ENCODE measurements at places on chromosomes 5 and 9.
A peak's percentile ranks its signal among the peaks of the same experiment; 100 is the strongest.

DNA sequence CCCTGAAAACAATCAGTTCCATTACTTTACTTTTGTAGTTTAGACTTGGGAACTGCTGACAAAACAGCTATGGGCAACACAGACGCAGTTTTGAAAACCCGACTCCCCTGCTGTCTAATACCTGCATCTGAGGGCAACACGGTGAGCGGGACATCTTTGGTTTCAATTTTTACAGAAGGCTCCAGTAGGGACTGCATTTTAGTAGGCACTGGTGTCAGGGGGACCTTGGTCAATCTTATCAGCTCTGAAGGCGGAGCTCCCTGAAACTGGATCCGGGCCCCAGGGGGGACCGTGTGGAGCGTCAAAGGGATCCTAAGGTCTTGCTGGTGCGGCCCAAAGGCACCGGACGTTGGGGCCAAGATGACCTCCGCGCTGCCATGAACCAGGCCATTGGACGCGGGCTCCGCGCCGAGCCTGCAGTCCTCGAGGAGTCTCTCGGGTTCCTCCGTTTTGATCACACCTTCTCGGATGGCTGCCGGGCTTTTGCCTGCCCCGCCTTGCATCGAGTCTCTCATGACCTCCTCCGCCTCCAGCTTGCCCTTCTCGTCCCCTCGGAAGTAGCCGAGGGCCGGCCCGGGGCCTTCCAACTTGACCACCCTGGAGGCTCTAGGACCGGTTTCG is 1.1 kb downstream of the SOX30 start:
- DNase-seq: no peak

- no peak for DNase-seq
Measured at GRCh38 chr5:149213264-149213880, 58.3 kb upstream of the AFAP1L1 start.

- no peak for DNase-seq
Measured at GRCh38 chr5:91028499-91028956, 354.6 kb downstream of the ARRDC3 start.

- DNase-seq: no peak
Measured at GRCh38 chr5:83353231-83353630, 118.3 kb upstream of the VCAN start.

DNA sequence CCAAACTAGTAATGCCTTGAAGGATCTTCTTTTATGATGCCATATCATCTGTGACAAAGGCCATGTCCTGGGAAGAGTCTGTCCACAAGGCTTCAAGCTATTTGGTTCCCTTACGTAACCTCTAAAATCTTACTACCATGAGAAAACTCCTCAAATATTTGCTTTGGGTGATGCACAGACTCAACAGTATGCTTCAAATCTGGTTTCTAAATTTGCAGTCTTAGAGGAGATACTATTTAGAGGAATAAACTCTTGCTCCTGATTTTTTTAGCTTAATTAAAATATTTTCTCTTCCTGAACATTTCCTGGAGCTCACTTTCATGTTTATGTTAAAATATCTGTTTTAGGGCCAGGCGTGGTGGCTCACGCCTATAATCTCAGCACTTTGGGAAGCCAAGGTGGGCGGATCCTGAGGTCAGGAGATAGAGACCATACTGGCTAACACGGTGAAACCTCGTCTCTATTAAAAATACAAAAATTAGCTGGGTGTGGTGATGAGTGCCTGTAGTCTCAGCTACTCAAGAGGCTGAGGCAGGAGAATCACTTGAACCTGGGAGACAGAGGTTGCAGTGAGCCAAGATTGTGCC is 28.2 kb downstream of the TRPC7 start:
- no peak for DNase-seq

DNA sequence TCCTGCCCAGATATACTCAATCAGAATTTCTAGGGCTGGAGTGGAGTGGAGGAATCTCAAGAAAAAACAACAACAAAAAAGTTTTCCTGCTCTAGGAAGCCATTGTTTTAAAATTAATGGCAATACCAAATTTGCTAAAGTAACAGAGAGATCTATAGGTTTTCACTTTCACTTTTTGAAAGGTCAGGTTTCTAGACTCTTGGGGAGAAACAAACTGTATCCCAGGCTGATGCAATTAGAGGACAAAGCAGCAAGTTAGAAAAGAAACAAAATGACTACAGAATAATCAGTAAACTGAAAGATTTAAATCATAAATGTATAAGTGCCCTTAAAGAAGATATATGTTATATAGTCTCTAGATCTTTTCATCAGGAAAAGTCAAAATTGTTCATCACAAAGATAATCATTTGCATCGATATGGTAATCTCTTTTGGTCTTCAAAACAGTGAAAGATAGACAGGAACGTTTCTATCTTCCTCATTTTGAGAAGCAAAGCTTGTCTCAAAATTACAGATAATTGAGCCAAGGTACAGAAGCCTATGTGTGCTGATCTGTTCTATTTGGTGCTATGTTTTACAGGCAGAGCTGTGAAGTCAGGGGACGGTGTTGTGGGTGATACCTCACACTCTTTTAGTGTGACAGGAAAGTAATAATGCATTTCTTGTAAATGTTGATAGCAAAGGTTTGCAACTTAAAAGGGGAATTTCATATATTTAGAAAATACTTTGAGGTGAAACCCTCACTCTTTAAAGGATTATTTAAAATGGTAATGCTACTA is 1746.6 kb upstream of the C9orf72 start:
- DNase-seq: no peak

DNA sequence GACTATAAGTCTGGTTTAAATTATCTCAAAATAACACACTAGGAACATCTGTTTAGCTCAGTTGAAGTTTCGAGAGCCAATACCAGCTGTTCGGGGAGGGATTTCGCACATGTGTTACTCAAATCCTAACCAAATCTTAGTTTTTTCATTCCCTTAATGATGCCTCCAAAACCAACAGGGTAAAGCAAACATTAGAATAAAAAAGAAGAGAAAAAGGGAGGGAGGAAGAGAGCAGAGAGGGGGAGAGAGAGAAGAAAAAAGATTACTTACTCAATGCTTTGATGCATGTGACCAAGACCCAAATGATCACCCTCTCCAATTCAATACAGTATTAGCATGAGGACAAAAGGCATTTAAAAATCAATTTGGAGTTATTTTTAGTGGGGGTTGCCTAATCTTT is 86.0 kb upstream of the NR5A1 start:
- DNase-seq: no peak

- no peak for DNase-seq
Measured at GRCh38 chr9:90815944-90816357, 14.3 kb downstream of the SYK start.

DNA sequence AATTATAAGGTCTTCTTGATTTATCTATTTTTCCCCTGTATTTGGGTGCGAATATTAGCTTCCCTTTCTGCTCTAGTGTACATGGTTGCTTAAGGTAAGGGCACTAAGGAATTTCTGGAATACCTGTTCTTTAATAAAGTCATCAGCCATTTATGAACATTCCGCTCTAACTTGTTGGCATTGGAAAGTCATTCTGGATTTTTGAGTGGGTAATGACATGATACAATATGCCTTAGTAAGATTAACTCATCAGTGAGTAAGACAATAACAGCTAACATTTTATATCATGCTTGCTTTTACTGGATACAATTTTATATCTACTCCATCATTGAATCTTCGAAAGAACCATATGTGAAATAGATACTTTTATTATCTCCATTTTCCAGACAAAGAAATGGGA is 196.1 kb downstream of the ARRDC3 start:
- DNase-seq: no peak

DNA sequence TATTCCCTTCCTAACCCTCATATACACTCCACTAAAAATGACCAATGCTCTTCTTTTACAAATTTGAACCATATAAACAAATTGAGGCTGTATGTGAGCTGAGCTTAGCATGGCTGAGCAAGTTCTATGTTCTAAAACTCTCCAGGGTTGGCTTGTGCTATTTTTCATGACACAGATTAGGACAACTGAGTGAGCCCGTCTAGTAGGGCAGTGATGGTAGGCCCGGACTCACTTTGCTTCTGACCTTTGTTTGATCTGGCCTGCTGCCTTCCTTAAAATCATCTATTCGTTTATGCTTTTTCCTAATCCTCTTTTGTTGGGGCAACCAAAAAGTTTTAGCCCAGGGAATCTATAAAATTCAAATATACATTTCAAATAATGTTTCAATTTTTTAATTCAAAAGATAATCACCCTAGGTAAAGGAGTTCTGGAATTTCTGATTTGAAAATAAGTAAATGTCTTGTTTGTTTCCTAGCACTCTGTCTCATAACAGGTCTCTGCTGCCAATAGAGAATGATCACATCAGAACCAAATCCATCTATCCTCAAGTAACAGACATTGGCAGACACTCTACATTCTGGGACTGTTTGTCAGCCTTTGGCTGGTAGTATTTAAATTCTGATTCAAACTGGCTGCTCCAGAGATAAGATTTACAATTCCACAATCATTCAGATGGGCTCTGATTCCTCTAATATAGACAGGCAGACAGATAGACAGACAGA is 217.0 kb upstream of the TARS1 start:
- DNase-seq: no peak

GRCh38 chr9:7984203-7984602 is 184.6 kb upstream of the DMAC1 start:
- no peak for DNase-seq

DNA sequence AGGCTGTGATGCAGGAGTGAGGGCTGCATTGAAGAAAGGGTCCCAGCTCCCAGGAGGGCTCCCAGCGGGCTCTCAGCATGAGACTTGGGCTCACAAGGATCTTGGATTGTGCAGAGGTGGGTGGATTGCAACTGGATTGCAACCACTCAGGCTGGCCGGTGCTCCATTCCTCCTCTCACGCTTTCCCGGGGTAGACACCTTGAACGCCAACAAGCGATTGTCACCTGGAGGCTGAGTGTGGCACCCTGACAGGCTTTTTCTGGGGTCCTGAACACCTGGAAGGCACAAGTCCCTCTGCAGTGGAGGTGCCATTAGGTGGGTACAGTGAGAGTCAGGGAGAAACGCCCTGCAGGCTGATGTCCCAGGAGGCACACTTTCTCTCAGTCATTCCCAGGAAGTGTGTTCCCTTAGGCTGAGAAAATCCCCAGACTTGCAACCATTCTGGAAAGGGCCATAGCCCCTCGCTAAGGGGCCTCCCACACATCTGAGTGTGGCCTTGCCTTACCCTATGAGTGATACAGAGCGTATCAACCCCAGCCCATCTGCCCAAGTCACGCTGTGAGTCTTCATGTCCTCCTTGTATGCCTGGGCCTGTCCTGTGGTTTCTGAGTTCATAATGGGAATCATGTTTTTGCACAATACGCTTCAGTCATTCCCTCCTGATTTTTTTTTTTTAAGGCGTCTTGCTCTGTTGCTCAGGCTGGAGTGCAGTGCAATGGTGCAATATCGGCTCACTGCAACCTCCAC is 488.1 kb downstream of the IRX1 start:
- DNase-seq: no peak

DNA sequence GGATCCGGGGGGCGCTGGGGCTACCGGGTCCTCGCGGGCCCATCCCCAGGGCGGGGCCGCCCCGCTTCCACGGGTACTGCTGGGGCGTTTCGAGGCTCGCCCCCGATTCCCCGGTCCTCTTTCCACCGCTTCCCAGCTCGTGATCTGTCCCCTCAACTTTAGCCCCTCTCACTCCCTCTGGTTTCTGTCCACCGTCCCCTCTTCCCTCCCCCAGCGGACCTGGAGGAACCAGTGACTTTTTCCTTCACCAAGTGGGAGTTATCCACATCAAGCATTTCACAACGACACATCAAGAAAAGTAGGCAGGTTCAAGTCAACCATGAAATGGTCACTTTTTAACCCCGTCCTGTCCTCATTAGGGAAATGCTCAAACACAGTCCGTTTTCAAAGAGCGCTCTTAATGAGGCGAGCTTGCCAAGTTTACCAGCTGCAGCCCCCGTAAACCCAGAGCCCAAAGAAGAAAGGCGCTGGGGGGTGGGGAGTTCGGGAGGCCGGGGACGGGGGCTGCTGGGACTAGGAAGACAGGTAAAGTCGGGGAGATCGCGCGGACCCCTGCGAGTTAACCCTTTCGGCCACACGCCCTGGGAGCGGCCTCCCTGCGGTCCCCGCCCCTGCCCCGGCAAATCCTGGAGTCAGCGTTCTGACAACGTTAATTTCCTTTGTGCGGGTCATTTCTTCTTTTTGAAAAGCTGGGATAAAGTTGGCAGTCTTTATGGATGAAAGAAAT is 2.1 kb upstream of the NFIB start:
- peak; percentile 43 for DNase-seq

- DNase-seq: no peak
Measured at GRCh38 chr5:74194196-74194595, 446.3 kb downstream of the ENC1 start.

DNA sequence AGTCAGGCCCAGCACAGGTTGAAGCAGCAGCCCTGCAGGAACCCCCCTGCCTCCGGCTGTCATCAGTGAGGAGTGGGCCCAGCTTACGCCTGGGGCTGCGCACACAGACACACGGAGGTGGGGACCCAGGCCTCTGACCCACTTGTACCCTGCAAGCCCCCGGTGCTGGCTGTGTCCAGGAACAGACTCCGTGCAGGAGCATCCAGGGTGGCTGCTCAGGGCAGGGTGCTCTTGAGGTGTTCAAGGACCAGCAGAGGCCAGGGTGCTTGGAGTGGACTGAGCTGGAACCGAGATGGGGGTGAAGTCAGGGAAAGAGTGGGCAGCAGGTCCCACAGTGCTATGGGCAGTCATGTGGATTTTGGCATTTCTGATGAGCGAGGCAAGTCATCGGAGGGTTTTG is 199.5 kb downstream of the CACNA1B start:
- DNase-seq: no peak

DNA sequence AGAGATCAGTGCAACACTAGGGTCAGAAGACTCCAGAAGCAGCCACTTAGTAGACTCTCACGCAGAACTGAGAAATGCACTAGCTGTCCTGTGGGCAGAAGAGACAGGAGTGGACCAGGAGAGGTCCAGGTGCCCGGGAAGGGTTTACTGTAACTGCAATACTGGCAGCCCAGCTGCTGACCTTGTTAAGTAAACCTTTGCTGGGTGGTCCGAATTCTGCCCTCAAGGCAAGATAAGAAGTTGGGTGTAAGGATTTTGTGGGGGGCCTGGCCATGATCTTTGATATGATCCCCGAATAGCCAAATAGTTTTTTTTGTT is 91.3 kb downstream of the PDE6A start:
- no peak for DNase-seq

DNA sequence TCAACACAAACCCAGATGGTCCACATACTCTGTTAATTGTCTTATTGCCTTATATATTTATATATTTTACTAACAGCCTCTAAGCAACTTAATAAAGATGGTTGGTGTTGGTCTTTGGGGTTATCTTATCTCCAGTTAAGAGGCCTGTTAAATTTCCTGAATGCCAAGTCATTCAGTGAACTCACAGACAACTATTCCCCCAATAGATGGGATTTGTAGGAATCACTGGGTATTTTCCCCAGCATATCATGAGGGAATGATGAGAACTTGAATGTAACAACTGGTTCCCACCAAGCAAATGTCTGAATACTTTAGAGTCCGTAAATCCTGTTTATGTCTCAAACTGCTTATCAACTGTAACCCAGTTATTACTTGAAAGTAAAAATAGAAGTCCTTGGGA is 42.7 kb upstream of the RETREG1 start:
- no peak for DNase-seq

- DNase-seq: no peak
Measured at GRCh38 chr9:92718086-92719001, 46.3 kb downstream of the BICD2 start.

- DNase-seq: no peak
Measured at GRCh38 chr9:125608489-125609224, 98.4 kb downstream of the MAPKAP1 start.

All from kidney glomerular epithelial cell (primary cell).